CD4-positive, alpha-beta T cell treated with Interleukin-15 for 1 hour (primary cell): ENCODE measurements at places on chromosomes 4 and X.

- no peak for DNase-seq
Measured at GRCh38 chr4:188005561-188005960, 10.0 kb downstream of the ZFP42 start.

DNA sequence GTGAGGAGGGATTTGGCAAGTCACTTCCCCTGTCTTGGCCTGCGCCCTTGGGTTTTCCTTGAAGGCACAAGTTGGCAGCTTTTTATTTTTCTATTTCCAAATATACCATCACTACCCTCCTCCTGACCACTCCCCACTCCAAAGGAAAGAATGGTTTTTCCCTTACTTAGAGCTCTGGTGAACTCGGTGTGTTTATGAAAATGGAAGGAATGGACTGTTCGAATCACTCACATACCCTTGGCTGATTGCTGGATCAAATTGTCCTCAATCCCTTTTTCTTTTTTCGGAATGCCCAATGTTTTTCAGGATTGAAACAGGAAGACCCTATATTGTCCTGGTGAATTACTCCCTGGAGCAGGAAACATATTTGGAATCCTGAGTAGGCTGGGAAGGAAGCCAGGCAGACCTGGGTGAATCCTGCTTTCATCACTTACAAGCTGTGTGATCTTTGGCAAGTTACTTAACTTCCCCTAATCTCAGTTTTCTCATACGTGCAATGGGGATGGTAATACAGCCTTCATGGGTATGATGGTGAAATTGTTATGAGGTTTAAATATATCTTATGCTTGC lies 70.7 kb downstream of the RTL5 start:
- DNase-seq, result no peak

DNA sequence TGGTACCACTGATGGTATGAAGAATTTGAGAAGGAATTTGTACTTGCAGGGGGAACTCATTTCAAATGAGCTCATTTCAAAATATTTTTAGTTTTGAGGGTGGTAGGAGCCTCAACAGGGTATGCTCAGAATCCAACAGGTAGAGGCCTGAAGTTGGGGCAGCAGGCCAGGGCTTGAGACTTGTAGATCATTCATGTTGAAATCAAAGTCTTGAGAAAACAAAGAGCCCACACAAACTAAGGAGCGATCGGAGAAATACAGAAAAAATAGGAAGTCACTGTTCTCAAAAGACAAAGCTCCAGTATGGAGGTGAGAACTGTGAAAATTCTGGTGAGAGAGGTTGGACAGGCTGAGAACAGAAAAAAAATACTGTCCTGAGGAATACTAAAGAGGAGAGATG lies 979 bp upstream of the SLC9A6 start:
- DNase-seq, result no peak

GRCh38 chr4:22932326-22932725 lies 239.6 kb downstream of the GBA3 start:
- DNase-seq, result no peak

DNA sequence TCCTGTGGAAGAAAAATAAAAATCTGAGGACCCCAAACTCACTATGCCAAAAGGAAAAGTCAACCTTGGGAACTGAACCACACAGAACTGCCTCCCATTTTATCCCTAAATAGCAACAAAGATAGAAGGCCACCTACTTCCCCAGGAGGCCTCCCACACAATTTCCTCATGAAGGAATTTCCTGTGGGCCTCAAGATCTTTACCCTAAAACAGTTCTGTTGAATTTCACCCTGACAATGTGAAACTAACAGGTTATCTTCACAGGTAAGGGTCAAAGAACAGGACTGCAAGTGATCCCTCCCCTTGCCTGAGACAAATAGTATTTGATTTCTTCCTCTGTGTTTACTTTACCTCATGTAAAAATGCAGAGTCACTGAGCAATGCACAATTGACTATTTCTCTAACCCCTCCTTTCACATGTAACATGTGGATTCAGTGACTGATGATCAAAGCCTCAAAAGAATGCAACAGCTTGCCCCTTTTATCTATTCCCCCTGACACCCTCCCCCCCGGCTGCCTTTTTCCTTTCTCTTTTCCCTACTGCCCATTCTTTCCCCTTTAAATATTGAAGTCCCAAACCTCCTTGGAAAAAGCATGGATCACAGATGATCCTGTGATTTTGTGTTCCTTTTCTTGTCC lies 33.3 kb downstream of the MEPE start:
- no peak for DNase-seq
